KBM-7 (cell line): ENCODE measurements at places on chromosomes 5 and 9.

DNA sequence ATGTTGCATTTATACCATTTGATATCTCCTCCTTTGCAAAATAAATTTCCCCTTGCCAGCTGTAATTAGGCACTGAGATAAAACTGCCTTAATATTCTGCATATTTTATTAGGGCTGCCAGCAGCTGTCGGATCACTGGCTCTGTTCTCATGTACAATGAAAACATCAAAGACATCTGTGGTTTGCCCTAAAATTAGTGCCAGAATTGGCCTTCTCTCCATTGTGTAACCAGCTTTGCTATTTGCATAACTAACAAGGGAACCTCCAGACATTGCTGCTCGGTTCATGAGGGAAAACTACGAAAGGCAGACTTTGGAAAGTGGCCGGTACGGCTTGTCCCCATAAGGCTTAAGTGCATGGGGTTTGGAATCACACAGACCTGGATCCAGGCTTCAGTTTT is 45.5 kb upstream of the KIF2A start:
- DNase-seq: no peak

- peak; percentile 74 for DNase-seq
Observed at GRCh38 chr9:97906236-97906831, 16.0 kb downstream of the TRMO start.

- DNase-seq: no peak
Observed at GRCh38 chr5:14136228-14136627, 6.9 kb upstream of the TRIO start.

DNA sequence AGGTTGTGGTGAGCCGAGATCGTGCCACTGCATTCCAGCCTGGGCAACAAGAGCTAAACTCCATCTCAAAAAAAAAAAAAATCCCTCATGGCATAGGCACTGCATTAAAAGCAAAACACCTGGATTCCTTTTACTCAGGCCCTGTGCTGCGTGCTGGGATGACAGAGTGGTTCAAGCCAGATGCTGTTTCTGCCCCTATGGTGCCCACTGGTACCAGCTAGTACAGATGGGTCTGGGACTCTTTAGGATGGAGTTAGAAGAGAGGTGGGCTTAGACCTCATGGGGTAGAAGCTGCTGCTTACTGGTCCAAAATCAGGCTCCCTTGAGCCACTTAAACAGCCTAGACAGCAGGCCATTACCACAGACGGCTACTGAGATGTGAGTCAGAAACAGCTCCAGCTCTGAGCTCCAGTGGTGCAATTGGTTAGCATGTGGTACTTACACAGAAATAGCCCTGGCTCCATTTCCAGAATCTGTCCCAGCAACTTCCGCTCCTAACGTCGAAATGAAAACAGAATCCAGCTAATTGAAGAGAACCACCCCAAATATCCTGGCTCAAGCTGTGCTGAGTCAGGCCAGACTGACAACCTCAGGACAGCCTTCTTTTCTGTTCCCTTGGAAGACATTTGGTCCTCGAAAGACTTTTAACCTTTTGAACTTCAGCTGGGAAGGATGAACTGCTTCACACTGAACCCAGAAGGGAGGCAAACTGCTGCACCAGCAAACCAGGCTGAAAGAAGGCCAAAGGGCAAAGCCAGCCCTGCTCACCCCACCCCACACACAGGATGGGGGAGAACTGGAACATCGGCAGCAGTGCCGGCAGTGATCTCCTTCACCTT is 15.5 kb downstream of the C5orf15 start:
- no peak for DNase-seq

- no peak for DNase-seq
Observed at GRCh38 chr9:77756449-77756848, 108.3 kb upstream of the GNA14 start.

- DNase-seq: no peak
Observed at GRCh38 chr9:34732886-34733285, 22.9 kb upstream of the CCL21 start.

DNA sequence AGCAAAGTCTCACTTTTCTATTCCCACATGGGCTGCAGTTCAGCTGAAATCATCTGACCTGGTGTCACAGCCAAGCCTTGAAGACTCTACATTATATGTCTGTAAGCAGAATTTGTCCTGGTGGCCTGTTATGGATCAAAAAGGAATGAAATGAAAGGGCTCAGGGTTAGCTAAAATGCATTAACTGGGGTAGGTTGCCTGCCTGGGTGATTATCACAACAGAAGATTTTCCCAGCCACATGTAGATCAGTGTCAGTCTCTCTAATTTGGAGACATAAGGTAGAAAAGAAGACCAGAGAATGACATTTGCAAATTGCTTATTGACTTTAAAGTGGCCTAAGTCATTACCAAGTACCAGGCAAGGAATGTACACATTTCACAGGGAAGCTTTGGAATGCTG is 289.0 kb downstream of the CAAP1 start:
- no peak for DNase-seq

DNA sequence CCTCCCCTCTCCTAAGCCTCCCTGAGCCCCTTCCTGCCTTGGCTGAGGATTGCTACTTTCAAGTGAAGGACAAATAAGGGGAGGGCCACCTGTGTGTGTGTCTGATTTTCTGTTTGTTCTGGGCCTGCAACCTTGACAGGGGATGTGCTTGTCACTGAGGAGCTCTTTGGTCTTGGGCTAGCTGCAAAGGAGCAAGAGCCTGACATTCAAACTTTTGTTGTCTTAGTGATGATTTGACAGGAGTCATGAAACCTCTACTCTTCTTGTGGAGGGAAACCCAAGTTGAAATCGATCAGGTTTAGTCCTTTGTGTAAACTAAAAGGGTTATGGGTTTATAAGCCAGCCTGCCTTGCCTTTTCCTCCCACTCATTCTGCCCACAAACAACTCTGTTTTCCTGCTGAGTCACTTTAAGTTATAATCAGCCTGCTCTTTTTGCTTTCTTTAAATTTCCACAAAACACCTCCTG is 16.9 kb downstream of the CLTA start:
- DNase-seq: peak; percentile 40

DNA sequence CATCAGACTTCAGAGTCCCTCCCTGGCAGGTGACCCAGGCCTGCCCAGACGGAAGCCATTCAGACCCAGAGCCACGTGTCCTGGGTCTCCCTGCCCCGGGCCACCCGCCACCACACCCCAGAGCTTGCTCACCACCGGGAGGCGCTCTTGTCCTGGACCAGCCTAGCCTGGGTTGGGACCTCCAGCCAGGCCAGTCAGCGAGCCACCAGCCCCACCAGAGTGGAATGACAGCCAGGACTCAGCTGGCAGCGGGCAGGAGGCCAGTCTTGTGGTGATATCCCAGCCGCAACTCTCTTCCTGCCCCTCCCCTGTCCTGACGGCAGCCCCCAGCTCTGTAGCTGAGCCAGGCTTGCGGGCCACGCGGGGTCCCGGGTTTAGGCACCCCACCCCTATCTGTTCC is 1.7 kb upstream of the PTGDS start:
- peak; percentile 64 for DNase-seq
